ENCODE measurements at places on chromosomes 16 and 17.
A peak's percentile ranks its signal among the peaks of the same experiment; 100 is the strongest.

DNA sequence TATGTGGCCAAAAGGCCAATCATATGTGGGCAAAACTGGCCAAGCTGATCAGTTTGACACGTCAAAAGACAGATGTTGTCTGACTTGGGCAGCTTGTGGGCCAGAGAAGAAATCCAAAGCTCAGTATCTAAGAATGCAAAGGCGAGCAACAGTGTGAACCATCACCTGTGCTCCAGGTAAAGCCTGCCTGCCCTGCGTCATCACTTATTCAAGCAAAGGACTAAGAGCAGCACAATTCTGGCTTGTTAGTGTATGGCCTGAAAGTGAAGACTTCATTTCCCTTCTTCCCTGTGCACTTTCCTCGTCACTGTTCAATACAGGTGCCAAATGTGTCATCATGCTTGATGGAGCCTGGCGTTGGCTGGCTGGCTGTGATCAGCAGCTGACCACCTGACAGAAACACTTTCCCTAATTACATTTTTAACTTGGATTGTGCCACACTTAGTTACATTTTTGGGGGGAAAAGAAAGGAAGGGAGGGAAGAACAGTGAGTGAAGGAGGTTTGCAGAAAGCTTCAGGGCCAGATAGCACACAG is 4.7 kb downstream of the FAM20A start:
- no peak for DNase-seq

GRCh38 chr16:20647736-20648135 is 49.7 kb downstream of the ACSM1 start:
- DNase-seq: no peak

DNA sequence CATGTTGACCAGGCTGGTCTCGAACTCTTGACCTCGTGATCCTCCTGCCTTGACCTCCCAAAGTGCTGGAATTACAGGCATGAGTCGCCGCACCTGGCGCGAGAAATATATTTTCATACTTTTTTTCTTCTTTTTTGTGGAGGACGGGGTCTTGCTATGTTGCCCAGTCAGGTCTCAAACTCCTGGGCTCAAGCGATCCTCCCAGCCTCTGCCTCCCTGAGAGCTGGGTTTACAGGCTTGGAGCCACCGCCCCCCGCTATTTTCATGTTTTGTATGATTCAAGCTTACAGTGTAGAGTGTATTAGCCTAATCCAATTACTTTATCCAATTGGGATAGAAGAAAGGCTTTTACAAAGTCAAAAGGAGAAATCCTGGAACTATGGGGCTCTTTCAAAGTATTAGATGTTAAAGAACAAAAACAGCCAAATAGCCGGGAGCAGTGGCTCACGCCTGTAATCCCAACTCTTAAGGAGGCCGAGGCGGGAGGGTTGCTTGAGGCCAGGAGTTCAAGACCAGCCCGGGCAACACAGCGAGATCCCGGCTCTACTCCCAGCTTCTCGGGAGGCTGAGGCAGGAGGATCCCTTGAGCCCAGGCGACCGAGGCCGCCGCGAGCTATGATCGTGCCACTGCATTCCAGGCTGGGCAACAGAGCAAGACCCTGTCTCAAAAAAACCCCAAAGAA is 1.4 kb upstream of the MAP1LC3B start:
- no peak for DNase-seq

- no peak for DNase-seq
These were observed 112.0 kb downstream of the CLEC16A start for GRCh38 chr16:11056090-11056992.

GRCh38 chr16:22386976-22387375 is 12.6 kb upstream of the CDR2 start:
- DNase-seq: no peak

GRCh38 chr17:62309396-62309795 is 71.0 kb upstream of the EFCAB3 start:
- DNase-seq: no peak

DNA sequence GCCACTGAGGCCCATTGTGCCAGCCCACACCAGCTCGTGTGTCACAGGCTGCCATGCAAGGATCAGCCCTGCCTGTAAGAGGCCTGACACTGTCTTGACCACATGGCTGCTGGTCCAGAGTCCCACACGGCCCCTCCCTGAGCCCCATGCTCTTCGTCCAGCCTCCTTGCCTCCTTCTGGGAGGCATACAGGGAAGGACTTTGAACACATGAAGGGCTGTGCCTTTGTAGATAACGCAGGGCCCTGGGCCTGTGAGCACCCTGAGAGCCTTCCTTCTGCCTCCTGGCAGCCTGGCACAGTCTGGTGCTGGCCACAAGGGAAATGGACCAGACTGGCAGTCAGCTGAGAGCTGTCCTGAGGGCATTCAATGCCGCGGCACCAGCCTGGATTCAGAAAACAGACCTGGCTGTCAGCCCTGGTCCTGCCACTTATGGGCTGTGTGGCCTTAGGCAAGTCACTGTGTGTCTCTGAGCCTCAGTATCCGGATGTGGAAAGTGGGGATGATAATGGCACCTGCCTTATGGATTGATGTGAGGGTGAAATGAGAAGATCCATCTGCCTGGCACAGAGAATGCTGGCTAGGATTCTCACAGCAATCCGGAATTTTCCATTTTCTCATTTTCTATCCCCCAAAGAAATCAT is 19.2 kb upstream of the SPNS2 start:
- DNase-seq: no peak

GRCh38 chr17:63442549-63443035 is 3.5 kb downstream of the CYB561 start:
- no peak for DNase-seq

- DNase-seq: peak; percentile 84
These were observed at the start of gene DBF4B for GRCh38 chr17:44708401-44709263. Gene DBF4B (plus strand): TSS chr17:44708665. CDS start chr17:44708821, 156 bp downstream.

GRCh38 chr16:86327321-86327720 is 183.0 kb upstream of the FOXF1 start:
- no peak for DNase-seq

DNA sequence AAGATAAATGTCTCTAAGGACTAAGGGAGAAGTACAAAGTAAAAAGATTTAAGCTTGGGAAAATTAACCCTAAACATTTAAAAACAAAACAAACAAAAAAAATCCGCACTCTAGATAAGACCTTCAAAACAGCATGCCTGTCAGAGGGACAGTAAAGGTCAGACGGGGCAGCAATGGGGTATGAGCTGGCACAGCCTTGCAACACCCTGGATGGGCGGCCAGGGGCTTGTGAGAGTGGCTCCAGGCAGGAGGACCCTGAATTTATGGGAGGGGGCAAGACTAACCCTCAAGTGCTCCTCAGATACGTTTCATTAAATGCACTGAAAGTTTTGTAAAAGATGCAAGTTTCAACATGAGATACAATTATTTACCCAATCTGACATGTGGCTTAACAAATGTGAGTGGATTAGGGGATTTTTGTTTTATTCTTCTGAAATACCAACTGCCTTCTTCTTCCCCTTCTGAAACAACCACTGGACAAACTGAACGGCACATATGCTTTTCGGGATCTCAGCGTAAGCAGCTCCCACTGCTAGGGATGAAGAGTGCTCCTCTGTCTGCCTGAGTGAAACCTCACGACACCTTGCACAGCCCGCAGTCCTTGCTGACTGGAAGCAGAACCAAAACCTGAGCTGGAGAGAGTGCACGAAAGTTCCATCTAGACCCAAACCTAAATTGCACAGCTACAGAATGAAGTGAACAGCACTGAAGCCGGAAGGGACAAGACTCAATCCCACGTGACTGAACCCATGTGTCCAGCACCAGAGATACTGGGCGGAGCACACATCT is 128.4 kb downstream of the ANKRD11 start:
- DNase-seq: no peak

GRCh38 chr17:45818699-45819098 is 26.0 kb upstream of the SPPL2C start:
- no peak for DNase-seq

GRCh38 chr16:86481607-86482006 is 28.7 kb upstream of the FOXF1 start:
- no peak for DNase-seq

GRCh38 chr17:60747069-60747808 is 69.6 kb downstream of the BCAS3 start:
- DNase-seq: no peak

DNA sequence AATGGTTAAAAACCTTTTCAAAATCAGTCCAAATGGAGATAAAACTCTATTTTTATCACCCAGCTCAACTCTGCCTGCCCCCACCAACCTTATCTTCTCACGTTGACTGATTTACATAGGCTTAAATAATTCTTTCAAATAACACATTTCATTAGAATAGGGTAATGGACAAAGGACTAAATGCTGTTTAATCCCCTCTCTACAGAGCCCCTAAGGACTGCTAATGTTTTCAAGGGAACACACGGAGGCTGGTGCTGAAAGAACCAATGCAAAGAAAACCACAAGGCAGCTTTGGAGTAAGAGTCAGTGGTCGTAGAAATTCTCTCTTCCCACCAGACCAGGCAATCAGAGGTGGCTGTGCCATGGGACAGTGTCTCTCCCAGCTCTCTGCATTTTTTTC is 445.7 kb upstream of the MAF start:
- DNase-seq: no peak

GRCh38 chr16:6279286-6279685 is 1053.4 kb upstream of the RBFOX1 start:
- no peak for DNase-seq

DNA sequence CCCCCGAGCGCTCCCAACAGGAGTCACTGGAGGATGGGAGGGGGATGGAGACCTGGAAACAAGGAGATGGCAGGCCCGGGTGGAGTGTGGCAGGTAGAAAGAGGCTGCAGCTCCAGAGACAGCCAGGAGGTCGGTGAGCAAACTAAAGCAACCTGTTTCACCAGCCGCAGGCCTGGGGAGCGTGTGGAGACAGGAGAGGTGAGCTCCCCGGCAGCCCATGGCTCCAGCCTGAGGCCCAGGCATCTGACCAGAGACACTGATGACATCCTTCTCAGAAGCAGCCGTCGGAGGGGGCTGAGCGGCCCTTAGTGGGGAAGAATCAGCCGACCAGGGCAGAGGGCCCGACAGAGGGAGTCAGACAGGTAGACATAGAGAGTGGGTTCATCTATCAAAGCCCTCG is 165.1 kb downstream of the ZNF423 start:
- no peak for DNase-seq

DNA sequence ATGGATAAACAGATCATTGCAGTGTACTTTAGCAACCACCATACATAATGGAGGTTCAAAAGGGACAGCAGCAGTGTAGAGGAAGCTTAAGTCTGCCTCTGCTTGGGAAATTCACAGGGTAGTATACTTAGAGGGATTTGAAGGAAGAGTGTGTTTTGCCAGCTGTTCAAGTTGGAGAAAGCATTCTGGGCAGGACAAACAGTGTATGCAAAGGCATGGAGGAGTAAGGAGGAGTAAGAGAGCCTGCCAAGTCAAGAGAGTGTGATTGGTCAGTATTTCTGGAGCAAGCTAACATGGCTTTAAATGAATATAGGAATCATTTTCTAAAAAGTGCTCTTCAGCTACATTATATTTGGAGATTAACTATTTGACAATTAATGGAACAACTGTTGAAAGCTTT is 22.9 kb upstream of the PHAF1 start:
- DNase-seq: no peak

DNA sequence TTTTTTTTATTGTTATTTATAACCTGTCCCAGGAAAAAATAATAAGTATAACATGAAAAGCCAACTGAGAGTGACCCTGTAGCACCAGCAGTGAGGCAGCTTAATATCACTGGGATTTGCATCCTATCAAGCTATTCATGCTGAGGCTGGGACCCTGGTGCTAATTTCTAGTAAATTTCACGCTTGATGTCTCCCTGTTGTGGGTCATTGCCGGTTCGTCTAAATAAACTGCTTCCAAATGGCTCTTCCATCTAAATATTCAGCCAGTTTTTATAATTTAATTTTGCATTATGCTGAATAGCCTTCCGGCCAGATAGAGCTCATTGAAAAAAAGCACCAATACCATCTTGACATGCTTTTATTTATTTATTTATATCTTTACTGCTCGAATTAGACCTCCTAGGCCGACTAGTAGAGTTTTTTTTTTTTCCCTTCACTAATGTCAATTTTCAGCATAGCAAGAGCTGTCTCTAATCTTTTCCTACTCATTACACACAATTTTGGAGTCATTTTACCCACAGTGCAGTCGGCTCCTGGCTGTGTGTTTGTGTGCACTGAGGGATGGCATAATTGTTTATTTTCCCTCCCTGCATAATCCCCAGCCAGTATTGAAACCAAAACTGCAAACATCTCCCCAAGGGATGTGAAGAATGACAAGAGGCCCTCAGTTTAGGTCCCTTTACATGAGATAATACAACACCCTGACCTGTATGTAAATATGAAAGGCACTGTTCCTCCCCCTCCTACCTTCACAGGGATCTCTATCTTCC is 168.8 kb downstream of the AATF start:
- no peak for DNase-seq

GRCh38 chr17:68290955-68291835 is at the start of the genes ARSG and SLC16A6:
Gene ARSG (plus strand): TSS chr17:68291495. CDS start chr17:68307494, 15,999 bp downstream.
Gene SLC16A6 (minus strand): TSS chr17:68291127. CDS start chr17:68278320, 12,807 bp downstream.
- DNase-seq: peak; percentile 70

DNA sequence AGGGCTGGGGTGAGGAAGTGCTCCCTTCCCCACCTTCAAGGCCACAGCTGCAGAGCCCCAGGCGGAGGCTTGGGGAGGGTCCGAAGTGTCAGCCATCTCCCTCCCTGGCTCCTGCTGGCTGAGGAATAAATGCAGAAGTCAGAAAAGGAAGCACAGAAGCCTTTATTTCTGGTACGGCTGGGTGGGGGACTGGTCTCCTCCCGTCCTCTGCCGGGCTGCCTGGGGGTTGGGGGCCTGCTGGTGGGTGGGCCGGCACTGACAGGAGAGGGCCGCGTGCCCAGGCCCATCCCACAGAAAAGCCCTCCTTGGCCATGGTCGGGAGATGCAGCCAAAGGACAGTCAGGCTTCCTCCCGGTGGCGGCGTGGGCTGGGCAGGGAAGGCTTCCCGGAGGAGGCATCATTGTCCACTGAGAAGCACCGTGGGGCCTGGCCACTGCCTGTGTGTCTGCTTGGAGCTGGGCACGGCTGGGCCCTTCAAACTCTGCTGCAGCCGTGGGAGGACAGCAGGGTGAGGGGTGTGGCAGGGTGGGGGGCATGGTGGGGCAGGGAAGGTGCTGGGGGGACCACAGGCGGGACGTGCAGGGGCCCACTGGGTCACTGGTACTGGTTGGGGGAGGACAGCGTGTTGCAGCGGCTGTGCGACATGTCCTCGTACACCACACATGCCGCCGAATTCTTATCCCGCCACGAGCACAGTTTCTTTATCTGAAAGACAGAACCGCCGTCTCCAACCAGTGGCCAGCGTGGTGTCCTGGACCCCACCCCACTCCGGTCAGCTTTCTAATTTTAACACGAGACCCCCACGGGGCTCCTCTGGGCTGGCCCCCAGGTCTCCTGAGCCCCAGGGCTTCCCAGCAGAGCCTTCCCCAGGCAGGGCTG is 2.4 kb downstream of the CD7 start:
- no peak for DNase-seq

Measured in NCI-H1092 (cell line).